ENCODE measurements at places on chromosomes 1 and 21.

GRCh38 chr1:162446946-162447345 is 35.0 kb upstream of the SH2D1B start:
- no peak for DNase-seq

- DNase-seq: no peak
Observed at GRCh38 chr21:16608209-16608830, 878.5 kb downstream of the USP25 start.

DNA sequence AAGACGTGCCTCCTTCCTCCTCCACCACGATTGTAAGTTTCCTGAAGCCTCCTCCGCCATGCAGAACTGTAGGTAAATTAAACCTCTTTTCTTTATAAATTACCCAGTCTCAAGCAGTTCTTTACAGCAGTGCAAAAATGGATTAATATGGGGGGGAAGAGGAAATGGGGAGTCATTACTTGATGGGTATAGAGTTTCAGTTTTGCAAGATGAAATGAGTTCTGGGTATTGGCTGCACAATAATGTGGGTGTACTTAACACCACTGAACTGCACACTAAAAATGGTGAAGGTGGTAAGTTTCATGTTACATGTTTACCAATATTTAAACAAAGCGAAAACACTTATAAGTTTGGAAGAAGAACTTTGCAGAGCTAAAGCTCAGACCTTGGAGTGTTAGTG is 24.3 kb upstream of the DISP1 start:
- no peak for DNase-seq

DNA sequence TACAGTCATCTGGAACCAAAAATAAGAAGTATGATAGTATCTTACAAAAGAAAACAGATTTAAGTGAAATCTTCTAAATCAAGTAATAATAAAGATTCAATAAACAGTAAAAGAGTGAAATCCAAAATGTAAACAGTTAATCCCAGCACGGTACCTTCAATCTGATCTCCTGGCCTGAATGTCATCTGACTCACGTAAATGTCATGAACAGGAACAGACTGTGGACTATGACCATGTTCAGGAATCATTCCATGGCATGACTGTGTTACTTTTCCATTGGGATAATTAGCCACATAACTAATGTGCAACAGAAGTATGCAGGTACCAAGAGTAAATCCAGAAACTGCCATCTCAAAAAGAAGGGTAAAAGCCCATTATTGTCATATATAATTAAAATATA is 18.0 kb downstream of the FRRS1 start:
- no peak for DNase-seq

GRCh38 chr1:181090641-181091126 is 2.2 kb downstream of the IER5 start:
- DNase-seq: no peak

DNA sequence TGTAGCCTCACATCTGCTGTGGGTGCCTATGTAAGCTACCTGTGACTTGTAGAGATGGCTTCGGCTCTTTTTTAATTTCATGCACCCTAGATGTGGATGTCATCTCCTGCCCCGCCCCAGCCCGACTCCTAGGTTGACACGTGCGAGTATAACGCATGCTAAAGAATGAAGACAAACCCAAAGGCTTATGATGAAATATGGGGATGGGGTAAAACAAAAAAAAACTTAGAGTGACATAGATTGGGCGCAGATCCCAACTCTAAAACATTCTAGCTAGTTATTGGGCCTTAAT is 613 bp upstream of the ERO1B start:
- DNase-seq: no peak

GRCh38 chr1:152118915-152119314 is 3.7 kb upstream of the TCHH start:
- DNase-seq: no peak

DNA sequence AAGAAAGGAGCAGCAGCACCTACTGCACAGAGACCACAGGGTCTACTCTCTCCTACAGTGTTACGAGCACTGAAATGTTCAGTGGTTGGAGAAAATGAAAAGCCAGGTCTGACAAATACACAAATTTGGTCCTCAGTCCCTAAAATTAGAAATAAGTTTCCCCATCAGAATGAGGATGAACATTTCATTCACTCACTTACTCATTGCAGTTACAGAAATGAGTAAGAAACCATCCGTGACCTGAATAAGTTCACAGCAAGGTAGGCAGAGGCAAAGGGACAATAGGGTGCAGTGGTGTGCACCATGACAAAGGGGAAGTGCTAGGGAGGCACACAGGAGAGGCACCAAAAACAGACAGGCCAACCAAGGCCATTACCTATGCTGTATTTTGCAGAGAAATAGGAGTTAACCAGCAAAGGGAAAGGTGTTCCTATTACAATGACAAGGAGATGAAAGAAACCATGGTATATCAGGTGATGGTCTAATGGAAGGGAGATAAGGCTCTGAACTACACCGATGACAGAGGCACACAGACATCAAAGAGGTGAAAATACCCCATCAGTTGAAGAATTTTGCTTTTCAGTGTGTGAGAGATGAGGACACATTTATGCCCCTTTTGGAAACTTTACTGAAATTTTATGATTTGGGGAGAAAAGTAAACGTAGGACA is 29.4 kb downstream of the VAV3 start:
- DNase-seq: no peak

- DNase-seq: no peak
Observed at GRCh38 chr1:45385302-45385701, 45.1 kb upstream of the MUTYH start.

DNA sequence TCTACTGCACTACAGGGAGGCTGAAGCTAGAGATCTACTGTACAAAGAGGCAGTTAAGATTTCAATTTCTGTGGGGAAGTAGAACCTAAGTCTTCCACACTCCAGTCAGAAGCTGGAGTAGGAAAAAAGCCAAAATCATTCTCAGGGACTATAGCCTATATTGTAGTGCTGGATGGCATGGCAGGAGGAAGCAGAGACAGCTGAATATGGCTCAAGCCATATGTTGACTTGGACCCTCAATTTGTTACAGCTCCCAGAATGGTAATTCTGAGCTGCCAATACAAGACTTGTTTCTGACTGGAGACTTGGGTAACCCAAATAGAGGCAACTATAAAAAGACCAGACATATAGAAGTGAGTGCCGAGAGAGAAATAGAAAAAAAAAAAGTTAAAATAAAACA is 200.6 kb downstream of the PTBP2 start:
- DNase-seq: no peak

GRCh38 chr1:41672173-41672572 is 187.7 kb upstream of the EDN2 start:
- DNase-seq: no peak

DNA sequence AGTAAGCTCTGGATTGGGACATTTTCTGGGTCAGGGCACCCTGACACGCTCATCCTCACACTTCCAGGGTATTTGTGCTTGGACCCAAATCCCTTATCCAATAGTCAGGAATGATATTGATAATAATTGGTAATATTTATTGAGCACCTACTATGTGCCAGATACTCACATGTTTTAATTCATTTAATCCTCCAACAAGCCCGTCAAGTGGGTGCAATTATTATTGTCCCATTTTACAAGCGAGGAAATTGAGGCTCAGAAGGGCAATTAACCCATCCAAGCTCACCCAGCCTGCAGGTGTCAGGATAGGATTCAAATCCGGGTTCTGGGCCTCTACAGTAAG is 11.4 kb upstream of the PADI3 start:
- DNase-seq: no peak

DNA sequence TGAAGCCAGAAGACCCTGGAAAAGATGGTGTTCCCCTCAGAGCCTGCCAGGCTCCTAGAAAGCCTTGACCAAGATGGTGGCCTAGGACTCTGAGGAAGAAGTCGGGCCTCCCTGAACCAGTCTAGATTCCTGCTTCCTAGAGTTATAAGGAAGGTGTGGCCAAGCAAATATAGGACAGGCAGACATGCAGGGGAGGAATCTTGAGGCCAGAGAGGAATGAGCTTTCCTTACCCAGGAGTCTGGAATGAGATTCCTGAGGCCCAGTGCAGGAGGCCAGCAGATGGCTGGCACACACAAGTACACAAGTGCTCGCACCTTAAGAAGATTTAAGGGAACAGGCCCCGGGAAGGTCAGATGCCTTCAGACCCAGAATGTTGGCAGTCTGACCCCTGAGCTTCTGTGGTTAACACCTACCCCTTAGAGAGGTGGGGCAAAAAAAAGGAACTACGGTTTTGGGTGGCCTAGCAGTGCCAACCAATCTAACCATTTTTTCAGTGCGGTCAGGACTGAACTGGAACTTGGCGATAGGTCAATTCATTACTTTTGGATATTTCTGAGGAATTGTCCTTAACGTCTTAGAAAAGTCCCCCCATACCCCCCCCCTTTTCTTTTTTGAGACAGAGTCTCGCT is 73.3 kb downstream of the MDM4 start:
- DNase-seq: no peak

DNA sequence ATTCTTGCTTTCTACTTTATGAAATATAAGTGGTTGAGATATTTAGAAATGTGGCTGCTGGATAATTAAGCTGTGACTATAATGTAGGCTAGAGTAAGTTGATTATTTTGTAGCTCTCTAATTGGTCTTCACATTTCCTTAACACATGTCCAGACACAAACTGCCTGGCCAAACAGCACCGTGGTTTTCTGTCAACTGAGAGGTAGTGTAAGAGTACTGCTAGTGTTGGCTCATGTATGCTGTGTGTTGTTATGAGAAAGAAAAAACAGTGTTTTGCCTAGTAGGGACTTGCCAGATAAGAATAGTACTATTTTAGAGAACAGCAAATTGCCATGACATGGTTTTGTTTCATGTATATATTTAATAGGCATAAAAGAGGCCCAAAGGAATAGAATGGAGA is 37.1 kb downstream of the TMED5 start:
- DNase-seq: no peak

GRCh38 chr1:165836664-165837482 is 9.5 kb downstream of the UCK2 start:
- no peak for DNase-seq

DNA sequence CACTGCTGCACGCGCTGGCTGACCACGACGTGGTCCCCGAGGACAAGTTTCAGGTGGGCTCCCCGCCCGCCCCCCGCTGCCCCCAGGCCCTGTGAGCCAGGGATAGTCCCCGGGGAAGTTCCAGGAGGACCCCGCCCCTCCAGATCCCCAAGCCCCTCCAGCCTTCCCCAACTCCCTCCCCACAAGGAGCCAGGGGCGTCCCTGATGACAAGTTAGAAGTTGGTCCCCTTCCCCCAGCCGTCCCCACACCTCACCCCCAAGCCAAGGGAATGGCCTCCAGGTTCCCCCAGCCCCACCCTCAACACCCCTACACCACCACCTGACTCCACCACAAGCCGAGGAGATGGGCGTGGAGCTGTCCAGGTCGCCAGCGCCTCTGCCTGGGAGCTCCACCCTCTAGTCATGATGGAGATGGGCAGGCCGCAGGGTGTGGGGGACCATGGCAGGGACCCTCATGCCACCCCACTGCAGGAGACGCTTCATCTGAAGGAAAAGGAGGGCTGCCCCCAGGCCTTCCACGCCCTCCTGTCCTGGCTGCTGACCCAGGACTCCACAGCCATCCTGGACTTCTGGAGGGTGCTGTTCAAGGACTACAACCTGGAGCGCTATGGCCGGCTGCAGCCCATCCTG is 525 bp downstream of the AIRE start:
- no peak for DNase-seq

- no peak for DNase-seq
Observed at GRCh38 chr1:202283379-202283844, 58.3 kb downstream of the UBE2T start.

DNA sequence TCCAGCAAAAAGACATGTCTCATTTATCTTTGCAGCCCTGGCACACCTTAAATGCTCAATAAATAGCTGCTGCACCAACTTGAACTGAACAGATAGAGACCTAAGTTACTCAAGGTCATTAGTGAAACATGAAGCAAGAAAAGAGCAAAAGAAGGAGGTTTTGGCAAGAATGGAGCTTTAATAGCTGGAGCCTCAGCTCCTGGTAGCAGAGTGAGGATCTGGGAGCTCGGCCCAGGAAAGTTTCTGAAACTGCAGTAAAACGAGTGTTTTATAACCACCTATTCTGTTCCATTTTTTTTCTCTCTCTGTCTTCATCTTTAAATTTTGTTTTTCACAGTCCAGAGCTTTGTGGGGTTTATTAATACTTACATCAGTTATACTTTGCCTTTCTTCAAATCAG is 207.5 kb downstream of the SETD4 start:
- no peak for DNase-seq

DNA sequence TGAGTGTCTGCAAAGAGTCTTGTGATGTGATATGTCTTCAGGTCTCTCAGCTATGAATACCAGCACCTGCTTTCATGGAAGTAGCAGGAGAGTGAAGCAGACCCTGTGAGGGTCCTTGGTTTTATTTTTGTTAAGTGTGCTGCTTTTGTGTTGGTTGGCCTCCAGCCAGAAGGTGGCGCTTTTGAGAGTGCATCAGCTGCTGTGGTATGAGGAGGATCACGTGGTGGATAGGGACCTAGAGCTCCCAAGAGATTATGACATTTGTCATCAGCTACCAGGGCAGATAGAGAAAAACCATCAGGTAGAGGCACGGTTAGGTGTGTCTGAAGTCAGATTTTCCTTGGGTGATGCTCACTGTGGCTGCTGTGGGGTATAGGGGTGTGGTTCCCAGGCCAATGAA is 1232.1 kb downstream of the MRPL39 start:
- no peak for DNase-seq

DNA sequence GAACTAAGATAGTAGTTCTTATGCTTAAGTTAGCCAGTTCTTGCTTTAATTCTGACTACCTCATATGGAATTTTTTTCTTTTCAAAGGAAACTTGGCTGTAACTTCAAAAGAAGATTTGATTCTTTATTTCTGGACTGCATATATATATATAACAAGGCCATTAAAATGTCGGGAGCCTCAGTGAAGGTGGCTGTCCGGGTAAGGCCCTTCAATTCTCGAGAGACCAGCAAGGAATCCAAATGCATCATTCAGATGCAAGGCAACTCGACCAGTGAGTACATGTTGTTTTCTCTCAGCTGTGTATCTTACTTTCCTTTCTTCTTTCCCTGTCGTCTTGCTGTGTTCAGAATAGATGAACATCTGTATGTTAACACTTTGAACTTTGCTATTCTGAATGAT is 21.8 kb downstream of the KIF1B start:
- no peak for DNase-seq

- no peak for DNase-seq
Observed at GRCh38 chr1:199687321-199687720, 340.2 kb upstream of the NR5A2 start.

- DNase-seq: no peak
Observed at GRCh38 chr1:40638097-40639036, 27.1 kb downstream of the RIMS3 start.

- DNase-seq: no peak
Observed at GRCh38 chr21:25029580-25029979, 577.7 kb downstream of the MRPL39 start.

DNA sequence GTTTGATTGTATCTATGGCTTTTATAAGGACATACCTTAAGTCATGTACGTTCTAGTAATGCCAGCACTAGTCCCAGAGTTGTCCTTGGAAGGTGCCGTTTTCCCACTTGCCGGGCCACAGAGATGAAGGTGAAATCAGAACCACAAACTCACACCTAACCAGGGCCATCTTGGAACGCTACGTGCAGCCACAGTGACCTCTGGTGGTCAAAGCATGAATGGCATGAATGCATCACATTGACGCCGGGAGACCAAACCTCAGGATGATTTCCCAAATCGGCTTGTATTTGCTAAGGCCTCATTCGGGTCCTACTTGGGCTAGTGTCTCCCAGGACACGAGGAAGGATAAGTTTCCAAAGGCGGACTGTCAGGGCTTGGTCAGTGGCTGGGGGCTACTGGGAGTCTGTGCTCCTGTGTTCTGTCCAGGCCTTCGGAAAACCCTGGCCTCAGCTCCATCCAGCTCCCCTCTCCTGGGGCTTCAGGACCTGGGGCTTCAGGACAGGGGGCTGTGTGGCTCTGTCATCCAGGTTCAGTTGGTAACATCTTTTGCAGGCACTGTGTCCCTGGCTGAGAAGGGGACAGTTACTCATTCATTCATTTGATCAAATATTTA is 260.5 kb downstream of the PRDM2 start:
- DNase-seq: peak; percentile 92

Measured in omental fat pad (tissue), 4 donors.